Spinal cord (tissue), 10 donors: ENCODE measurements at places on chromosomes 5 and 9.
A peak's percentile ranks its signal among the peaks of the same experiment; 100 is the strongest.

DNA sequence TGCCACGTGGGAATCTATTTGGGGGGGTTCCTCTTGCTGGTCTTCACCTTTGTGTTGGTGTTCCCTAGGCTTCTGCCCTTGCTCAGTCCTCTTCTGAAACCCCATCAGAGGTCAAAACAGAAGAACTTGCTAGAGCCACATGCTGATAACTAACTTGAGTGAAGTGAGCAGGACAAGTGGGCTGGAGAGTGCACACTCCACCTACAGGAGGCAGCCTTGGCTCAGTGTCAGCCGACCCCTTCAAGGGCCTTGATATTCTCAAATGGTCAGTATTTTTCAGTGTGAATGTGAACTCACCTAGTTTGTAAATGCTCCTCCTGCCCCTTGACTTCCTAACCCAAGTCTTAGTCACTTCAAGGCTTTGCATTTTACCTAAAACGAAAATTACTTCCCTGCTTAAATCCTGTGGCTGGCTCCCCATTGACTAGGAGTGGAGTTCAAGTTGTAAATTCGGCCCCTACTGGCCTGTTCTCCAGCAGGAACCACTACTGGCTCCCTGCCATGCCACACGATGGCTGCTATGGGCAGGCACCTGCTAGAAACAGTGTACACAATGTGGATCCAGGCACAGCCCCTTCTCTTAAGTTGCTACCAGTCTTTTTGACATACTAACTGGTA, 3.6 kb upstream of the SLC1A3 start:
- DNase-seq = no peak

- DNase-seq = no peak
Measured at GRCh38 chr9:70479880-70480291, 65.4 kb upstream of the KLF9 start.

DNA sequence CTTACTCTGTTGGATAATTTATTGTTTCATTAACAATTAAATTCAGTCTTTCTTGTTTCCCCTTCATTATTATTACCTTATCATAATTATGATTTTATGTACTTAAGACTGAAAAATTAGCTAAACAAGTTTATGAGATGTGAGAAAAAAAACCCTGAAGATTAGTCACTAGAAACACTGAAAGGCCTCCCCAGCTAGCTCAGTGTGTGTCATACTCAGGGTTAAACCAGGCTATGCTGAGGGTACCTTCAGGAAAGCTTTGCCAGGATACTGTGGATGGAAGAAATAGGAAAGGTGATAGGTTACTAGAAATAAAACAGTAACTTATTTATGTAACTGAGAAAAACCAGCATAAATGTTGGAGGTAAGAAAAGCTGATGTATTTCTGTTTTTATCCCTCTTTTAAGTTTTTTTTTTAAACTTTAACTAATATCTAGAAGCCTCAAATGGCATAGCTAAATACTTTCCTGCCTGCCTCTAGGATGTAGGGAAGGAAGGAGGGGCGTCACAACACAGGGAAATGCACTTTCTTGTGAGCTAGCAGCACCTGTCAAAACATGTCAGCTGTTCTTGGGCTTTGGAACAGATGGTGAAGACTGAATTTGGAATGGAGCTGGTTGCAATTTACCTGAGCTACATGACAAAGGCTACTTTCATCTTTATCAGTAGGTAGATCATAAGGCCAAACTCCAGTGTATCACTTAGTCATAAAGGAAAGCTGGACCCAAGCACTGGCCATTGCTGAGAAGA, 24.2 kb downstream of the NMRK1 start:
- DNase-seq = no peak

GRCh38 chr9:131677444-131678180, 62.3 kb downstream of the RAPGEF1 start:
- no peak for DNase-seq

- DNase-seq = no peak
Measured at GRCh38 chr5:175365866-175366265, 78.1 kb downstream of the DRD1 start.

DNA sequence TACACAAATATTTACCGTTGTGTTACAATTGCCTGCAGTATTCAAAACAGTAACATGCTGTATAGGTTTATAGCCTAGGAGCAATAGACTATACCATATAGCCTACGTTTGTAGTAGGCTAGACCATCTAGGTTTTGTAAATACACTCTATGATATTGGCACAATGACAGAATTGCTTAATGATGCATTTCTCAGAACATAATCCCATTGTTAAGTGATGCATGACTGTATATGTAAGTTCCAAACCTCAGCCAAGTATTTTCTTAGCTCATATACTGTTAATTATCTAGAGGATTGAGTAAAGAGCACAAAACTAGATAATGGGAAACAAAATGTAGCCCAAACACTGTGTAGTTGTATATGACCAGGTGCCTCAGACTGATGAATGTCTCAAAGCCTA, 220.1 kb downstream of the ANXA1 start:
- no peak for DNase-seq

DNA sequence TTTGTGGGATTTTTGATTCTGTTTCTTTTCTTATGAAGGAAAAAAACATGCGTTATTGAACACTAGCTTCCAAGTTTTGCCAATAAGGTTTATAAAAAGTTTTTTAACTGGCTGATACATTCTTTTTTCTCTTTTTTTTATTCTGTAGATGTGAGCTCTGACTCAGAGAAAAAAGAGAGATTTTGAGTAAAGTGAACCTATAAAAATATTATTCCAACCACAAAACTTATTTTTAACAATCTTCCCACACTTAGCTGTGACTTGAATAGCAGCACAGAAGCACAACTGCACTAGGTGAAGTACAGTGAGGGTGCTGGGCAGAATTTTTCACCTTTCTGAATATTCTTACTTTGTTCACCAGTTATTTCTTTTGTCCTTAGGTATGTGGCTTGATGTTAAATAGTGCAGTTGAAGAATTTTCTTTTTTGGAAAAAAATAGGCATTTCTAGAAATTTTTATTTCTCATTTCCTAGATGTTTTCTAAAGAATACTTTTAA, 41.6 kb downstream of the CHSY3 start:
- no peak for DNase-seq

DNA sequence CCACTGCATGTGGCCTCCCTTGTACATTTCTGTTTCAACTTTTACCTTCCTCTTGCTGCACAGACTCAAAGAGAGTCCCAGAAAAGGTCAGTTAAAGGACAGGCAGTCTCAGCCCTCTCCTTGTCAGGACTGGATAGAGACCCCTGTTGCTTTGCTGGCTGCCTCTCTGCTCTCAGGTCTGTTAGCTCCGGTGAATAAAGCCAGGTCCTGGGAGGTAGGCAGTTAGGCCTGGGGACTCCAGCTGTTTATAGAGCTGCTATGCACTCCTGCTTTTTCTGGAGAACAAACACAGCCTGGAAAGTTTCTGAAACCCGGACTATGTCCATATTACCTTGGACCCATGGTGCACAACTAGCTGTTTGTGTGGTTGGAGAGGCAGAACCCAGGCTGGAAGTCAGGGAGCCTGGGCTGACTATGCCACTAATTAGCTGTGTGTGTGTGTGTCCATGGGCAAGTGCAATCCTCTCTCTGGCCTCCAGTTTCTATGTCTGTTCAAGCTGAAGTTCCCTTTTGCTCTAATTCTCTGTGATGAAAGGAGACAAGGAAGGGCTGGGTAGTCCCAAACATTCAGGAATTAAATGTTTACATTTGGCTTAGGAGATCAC, 42.9 kb downstream of the GLRA1 start:
- no peak for DNase-seq

DNA sequence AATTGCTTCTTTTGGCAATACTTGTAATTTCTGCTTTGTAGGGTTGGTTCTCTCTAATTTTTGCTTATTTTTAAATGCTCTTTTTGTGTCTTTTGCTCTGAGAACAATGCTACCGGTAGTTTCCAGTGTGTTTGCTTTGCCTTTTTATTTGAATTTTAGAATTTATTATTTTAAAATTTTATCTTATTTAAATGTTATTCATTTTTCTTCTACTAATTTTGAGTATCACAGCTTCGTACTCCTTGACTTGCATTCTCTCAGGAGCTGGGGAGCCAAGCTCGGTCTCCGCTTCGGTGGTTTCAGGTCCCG, 45.9 kb downstream of the ANXA2R start:
- no peak for DNase-seq

- DNase-seq = no peak
Measured at GRCh38 chr5:154683101-154683880, 71.9 kb upstream of the LARP1 start.

DNA sequence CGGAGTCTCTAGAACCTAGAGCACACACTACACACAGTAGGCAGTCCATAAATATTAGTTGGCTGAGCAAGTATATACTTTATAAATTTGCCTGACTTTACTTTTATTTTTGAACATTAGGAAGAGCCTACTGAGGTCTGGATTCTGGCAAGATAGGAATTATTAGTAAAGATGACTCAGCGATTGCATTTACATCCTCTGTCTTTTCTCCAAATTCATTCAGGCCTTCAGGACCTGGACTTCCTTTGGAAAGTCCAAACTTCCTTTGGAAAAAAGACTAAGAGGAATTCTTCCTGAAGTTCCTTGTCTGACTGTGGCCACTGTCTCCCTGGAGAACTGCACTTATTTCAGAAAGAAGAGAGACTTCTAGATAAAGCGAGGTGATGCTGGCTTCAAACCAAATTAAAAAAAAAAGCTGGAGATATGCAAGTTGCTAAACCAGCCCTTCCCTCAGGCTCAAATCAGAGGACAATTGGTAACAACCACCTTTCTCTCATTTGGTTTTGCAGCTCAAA, 251.3 kb downstream of the GAS1 start:
- DNase-seq = no peak

DNA sequence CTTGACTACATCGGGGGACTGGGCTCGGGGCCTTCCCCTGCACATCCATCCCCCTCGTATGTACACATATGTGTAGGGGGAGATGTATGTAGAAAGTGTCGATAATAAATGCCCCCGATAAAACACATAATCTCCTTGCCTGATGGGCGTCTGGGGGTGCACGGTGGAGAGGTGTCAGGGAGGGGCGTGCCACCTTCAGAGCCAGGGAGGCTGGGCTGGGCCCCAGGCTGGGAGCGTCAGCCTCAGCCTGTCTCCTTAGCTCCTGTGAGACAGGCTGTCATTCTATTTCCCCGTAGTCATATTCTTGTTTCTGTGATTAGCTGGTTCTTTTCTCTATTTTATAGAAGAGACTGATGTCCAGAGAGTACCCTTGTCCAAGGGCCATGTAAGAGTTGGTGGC, 4.7 kb upstream of the RXRA start:
- DNase-seq = no peak

DNA sequence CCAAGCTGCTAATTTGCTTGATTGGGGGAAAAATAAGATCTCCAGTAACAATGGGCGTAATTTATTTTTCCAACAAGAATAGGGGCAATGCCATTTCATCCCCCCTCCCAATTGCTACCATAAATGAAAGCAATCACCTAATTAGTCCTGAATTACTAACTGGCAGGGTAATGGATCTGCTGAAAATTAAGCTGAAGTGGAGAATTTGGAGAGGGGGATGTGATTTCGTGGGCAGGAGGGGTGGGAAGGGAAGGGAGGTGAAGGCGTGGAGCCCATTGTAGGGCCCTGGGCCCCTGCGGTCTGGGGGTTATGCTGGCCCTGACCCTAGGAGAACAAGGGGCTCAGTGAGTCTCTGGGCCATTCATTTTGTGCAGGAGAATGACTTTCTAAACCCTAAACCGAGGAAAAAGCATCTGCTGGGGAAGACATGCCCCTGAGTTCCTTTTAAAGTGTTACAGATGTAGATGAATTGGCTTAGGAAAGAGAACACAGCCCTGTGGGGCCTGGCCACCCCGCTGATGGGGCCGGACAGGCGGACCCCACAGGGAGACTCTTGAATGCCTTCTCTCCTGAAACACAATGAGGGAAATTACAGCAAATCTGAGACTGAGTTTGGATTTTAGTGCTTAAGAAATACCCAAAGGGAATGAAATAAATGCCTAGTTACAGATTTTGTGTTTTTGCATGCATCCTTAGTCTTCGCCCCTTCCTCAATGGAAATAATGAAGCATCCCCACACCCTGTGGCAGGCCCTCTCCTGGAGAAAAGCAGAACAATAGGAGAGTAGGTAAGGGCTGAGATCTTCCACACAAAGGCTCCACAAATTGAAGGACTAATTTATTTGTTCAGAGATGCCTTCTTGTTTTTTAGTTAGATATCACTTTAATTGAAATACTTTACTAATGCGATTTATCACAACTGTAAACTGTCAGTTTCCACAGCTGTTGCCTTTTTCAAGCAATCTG, 143.2 kb downstream of the PSAT1 start:
- DNase-seq = no peak

DNA sequence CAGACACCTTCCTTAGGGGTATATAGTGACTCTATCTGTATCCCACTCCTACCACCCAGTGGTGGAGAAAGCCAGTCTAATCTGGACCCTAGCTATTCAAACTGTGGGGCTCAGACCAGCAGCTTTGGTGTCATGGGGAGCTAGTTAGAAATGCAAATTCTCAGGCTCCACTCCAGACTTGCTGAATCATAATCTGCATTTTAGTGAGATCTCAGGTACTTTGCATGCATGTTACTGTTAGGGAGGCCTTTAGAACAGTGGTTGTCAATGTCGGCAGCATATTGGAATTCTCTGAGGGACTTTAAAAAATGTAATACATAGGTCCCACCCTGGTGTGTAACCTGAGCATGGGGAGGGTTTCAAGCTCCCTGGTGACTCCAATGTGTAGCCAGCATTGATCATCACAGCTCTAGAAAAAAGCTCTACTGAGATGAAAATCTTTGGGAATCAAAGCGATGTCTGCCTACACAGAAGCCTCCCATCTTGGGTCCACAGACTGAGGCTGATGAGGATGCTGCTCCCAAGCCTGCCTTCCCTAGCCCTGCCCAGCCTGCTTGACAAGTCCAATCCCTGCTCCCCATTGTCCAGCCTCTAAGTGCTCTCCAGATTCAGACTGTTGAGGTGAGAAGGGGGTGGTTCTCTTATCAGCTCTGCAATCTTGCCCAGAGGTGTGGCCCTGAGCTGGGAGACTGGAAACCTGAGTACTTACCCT, 11.9 kb upstream of the GM2A start:
- no peak for DNase-seq

DNA sequence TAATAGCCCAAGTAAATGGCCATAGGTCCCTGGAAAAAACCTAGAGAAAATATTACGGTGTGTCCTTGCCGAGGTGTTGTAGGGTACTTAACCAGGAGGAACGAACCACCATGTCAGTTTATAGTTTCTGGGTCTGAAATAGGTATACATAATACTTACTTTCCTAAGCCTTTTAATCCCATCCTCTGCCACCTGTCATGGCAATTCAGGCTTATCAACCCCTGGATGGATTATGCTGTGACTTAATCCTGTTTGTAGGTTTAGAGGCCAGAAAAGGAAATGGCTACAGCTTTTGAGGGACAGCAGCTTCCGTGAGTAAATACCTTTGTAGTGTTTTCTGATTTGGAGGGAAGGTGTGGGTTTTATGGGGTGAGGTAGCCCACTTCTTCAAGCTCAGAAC, 89.1 kb upstream of the PTPRD start:
- DNase-seq = no peak

GRCh38 chr9:111974092-111974681, 77.6 kb downstream of the UGCG start:
- DNase-seq = no peak

- no peak for DNase-seq
Measured at GRCh38 chr5:171242521-171242920, 66.5 kb upstream of the TLX3 start.

GRCh38 chr5:125298258-125298657, 551.8 kb upstream of the ZNF608 start:
- no peak for DNase-seq

GRCh38 chr9:77763566-77763965, 115.4 kb upstream of the GNA14 start:
- DNase-seq = no peak

- no peak for DNase-seq
Measured at GRCh38 chr9:107982745-107983144, 493.2 kb upstream of the KLF4 start.

- peak; percentile 85 for DNase-seq
Measured at GRCh38 chr9:126860077-126860756, at the start of gene ZBTB34. Gene ZBTB34, plus strand, starts transcription at chr9:126860639. Its CDS starts 18,761 bp downstream, at chr9:126879400.
